ENCODE measurements at places on chromosomes 16 and 17.

GRCh38 chr16:9778849-9779248 is 403.4 kb downstream of the GRIN2A start:
- DNase-seq, result no peak

DNA sequence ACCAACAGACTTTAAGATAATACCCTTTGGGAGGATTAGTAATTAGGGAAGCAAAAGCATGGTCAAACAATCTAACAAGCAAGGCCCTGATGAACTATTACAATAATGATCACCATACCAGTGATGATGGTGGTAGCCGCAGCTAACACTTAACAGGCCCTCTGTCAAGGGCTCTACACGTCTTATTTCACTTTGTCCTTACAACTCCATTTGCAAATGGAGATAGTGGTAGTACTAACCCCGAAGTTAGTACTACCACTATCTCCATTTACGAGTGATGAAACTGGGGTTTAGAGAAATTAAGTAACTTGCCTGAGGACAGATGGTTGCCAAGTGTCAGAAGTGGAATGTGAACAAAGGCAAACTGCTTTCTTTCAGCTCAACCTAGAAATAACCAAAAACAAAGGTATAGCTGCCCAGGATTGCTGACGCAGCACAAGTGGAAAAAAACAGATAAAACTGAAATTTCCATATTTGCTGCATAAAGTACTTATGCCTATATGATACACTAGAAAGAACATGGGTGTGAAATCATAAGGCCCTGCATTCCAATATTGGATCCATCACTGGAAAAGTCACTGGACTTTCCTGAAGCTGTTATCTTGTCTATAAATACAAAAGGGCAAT is 24.6 kb downstream of the CEP112 start:
- DNase-seq, result no peak

DNA sequence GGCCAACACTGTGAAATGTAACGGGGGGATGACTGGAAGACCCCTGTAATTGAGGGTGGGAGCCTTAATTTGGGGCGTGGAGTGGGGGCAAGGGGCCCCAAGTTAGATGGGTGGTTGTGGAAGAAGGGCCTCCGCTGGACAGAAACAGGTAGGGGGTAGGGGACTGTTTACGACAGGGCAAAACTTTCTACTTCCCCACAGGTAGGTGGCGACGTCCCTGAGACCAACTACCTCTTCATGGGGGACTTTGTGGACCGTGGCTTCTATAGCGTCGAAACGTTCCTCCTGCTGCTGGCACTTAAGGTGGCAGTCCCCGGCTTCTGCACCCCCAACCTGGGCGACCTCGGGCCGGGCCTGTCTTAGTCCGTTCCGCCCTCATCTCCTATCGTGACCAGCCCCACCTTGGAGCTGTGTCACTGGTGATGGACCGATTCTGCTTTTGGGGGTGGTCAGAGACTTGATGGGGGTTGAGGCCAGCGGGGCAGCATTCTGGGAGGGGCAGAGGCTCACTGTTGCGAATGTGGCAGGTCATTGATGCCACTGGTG is 6.8 kb downstream of the PPP4C start:
- DNase-seq, result no peak

- DNase-seq, result peak; percentile 85
Observed at GRCh38 chr17:40564883-40565768, at the start of gene CCR7. Gene CCR7, minus strand, starts transcription at chr17:40565472. Its CDS starts 63 bp downstream, at chr17:40565409.
